H1 (cell line): ENCODE measurements at places on chromosomes 3 and 15. TPM values are rescaled to one million over a fixed set of nuclear protein-coding genes. Genes with fewer than 3 reads are reported as not detected.

- H3K27ac ChIP-seq: no peak overlapping the region
- no peak for DNase-seq
- H3K4me1 ChIP-seq: no peaks in the 10 kb centered on the region
- H3K4me3 ChIP-seq: no peak overlapping the region
- no peaks in the 10 kb centered on the region; the same call in 1 of the 2 replicates for H3K36me3 ChIP-seq
Measured at GRCh38 chr3:149647812-149648211, 10.0 kb downstream of the WWTR1 start.

DNA sequence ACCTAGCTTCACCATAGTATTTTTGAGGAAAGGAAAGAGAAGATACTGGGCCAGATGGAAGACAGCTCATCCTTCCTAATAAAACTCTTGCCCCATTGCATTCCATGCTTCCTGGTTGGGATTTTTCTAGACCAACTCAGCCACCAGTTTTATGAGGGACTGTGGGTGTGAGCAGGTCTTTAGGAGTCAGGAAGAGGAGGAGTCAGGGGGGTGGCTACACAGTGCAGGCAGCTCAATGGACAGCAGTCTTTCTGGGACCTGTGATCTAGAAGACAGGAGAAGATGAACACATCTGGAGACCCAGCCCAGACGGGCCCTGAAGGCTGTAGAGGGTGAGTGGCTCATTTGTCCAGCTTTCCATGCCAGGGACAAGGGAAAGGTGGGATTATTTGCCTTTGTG lies at the start of gene NOX5:
NOX5 (plus strand) TSS at position 242 of the 400 bp plus-strand sequence; CDS start at position 283, 41 bp downstream.
- H3K27ac ChIP-seq: no peak within 1 kb of the TSS
- DNase-seq: peak; percentile 27
- no peaks in the 10 kb centered on the region for H3K4me1 ChIP-seq
- no peaks in the 10 kb centered on the region for H3K27me3 ChIP-seq

DNA sequence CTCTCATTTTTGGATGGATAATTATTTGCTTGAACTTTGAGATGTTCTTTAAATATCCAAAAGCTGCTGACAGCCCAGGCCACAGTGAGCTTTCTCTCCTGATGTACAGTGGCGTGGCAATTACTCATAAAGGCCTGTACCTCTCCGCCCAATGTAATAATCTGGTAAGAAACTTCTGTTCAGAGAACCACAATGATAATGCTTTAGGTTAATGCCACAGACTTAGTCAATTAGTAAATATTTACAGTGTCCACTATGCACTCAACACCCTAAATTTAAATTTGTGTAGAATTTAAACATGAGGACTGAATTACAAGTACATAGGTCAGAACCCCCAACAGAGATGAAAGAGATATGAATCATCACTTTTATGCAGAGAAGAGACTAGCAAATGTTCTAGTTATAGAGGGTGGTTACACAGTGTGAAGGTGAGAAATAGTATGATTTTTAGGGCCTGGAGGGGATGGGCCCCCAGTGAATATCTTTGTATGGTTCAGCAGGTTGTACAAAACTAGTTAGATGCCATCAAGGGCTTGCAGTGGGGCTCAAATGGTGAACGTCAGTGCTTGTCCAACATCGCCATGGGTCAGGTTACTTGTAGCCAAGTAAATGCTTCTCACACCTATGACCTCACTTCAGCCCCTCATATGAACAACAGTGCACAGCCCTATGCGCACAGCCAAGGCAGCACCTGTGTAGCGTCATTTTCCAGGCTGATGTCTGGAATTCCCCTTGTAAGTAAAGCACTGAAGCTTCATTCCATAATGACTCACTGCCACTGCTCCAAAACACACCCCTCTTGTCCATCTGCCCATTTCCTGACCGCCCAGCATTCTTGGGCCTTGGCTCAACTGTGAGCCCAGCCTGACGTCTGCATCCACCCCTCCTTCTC lies 13.3 kb downstream of the ABHD2 start:
- no peaks in the 10 kb centered on the region for H3K36me3 ChIP-seq
- no peak overlapping the region for H3K4me3 ChIP-seq
- H3K27me3 ChIP-seq: no peaks in the 10 kb centered on the region
- no peak overlapping the region for H3K27ac ChIP-seq
- DNase-seq: no peak
- no peaks in the 10 kb centered on the region for H3K4me1 ChIP-seq

- H3K4me3 ChIP-seq: no peak overlapping the region
- no peaks in the 10 kb centered on the region for H3K4me1 ChIP-seq
- no peak for DNase-seq
- no peak overlapping the region for H3K27ac ChIP-seq
- no peaks in the 10 kb centered on the region for H3K27me3 ChIP-seq
Measured at GRCh38 chr3:150912501-150912900, 7.3 kb upstream of the MINDY4B start.

Gene CCDC32
- total RNA-seq: 10.2 and 12.1 TPM in 2 replicates

Gene ENTPD3
- total RNA-seq: 0.44 and 0.60 TPM in 2 replicates

Gene COL6A5
- 0.06 TPM in 1 of 2 replicates, not detected in the other for total RNA-seq
